ENCODE measurements at places on chromosomes 13 and 19.

DNA sequence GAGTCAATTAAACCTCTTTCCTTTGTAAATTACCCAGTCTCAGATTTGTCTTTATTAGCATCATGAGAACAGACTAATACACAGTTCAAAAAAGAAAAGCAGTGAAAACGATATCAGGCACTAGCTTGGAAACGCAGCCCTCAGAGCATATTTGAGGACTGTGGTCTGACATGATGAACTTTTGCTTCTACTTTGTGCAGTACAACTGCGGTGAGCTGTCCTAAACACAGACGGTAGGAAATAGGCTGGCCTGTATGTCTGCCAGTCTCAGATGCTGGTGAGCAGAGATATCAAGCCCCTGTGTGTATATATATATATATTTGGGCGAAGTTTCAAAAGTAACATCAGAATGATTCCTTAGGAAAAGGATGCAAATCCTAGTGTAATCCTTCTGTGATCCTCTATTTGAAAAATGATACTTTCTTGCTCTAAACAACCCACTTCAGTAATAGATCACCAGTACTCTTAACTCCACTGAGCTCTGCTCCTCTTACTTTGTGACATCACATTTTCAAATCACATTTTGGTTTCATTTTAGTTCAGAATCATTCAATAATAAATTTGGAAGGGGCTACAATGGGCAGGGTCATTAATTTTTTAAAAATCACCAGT lies 74.4 kb downstream of the TNFRSF19 start:
- DNase-seq = no peak

DNA sequence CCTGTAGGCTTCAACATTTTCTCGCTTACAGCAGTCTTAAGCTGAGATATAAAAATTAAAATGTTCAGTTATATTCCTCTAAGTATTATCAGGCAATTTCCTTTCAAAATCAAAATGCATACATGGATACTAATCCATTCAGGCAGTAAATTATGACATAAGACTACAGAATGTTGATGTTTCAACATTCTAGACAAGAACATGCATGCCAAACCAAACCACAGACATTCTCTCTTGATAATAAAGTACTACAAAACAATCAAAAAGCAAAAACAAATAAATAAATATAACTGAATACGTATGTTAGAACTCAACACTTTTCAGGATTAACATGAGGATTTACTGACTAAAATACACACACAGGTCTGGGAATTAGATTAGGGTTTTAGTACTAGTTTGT lies 7.7 kb downstream of the DIS3 start:
- DNase-seq = peak; percentile 22

DNA sequence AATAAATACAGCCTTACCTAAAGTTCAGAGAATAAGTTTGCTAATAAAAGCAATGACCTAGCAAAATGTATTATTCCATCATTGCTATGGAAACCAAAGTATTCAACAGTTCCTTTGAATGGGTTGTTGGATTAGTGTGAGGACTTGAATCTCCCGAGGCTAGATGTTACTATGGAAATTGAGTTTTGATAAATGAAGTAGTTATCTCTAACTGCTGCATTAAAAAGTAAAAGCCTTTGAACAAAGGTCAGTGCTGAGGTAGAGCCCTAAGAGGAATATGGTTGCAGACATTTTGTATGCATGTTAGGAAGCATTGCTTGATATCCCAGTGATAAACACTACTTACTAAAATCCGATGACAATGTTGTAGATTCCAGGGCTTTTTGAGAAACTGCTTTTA lies 6.2 kb downstream of the KLF5 start:
- DNase-seq = no peak

- peak; percentile 73 for DNase-seq
Observed at GRCh38 chr19:45677351-45678230, 9.6 kb downstream of the GIPR start.

DNA sequence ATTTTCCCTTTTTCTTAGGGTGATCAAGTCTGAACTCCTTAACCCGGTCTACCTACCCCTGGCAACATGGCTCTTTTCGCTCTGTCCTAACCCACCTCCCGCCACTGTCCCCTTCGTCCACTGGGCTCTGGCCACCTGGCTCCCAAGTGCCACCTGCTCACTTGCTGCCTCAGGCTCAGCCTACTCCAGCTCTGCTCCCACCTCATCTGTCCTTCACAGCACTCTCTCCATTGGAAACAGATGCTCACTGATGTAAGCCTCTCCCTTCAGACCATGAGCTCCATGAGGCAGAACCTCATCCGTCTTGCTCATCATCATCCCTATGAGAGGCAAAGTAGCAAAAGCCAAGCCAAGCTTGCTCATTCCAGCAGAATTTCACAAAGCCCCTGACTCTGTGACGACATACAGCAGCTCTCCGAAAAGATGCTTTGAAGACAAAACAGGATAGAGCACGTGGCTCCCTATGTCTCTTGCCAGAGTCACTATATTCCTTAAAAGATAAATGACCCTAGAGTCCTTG lies 35.3 kb upstream of the AMER2 start:
- no peak for DNase-seq

DNA sequence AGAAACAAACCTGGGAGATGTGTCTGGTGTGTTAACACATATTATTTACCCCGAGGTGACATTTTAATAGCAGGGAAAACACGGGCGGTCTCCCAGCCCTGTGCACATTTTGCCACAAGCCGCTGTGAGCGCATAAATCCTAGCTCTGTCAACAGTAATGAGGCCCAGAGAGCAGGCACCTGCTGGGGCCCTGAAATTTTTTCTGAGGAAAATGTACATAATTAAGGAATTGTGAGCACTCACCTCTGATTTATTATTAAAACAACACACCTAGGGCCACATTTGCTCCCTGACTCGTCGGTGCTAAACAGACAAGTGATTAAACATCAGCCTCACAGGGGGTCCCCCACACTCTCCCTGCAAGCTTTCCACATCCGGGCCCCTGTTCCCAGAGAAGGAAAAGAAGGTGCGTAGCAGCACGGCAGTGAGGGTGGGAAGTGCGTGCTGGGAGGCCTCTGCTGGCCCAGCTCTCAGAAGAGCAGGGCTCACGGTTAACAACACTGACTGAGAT lies 616.3 kb downstream of the UQCRFS1 start:
- DNase-seq = no peak

- peak; percentile 59 for DNase-seq
Observed at GRCh38 chr19:16106121-16106520, 5.6 kb upstream of the RAB8A start.

GRCh38 chr13:53015971-53016370 lies 12.6 kb upstream of the OLFM4 start:
- no peak for DNase-seq

DNA sequence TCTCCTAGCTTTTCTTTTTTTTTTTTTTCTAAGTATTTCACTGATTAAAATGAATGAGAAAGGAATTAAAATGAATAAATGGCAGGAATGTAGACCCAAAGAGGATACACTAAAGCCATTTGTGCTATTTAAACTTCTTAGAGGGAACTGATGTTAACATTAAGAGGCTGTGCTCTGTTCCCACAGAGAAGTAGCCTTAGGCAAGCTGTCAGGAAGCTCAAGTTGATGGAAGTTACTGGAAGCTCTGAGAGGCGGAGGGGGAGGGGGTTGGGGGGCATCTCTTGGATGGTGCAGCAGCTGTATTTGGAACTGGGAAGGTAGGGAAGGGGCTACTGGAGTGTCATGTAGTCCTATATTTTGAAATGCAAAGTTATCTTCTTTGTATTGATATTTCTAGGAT lies 168.2 kb downstream of the DNAJC15 start:
- no peak for DNase-seq

GRCh38 chr13:88752041-88752440 lies 1080.9 kb downstream of the SLITRK5 start:
- DNase-seq = no peak

DNA sequence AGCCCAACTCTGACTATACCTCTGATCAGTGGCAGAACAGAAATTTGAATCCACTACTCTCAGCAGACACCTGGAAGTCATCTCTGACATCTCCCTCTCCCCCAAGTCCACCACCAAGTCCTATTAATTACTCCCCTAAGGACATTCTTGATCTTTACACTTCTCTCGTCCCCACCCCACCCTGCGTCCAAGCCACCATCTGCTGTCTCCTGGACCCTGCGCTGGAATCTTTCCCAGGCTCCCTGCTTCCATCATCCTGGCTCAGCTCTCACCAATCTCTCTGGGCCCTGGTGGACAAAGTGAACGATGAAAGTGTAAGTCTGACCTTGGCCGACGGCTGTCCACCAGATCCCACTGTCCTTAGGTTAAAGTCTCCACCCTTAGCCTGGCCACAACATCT lies 145.6 kb upstream of the GJB6 start:
- no peak for DNase-seq

- DNase-seq = no peak
Observed at GRCh38 chr19:21789466-21790085, 22.2 kb upstream of the ZNF100 start.

DNA sequence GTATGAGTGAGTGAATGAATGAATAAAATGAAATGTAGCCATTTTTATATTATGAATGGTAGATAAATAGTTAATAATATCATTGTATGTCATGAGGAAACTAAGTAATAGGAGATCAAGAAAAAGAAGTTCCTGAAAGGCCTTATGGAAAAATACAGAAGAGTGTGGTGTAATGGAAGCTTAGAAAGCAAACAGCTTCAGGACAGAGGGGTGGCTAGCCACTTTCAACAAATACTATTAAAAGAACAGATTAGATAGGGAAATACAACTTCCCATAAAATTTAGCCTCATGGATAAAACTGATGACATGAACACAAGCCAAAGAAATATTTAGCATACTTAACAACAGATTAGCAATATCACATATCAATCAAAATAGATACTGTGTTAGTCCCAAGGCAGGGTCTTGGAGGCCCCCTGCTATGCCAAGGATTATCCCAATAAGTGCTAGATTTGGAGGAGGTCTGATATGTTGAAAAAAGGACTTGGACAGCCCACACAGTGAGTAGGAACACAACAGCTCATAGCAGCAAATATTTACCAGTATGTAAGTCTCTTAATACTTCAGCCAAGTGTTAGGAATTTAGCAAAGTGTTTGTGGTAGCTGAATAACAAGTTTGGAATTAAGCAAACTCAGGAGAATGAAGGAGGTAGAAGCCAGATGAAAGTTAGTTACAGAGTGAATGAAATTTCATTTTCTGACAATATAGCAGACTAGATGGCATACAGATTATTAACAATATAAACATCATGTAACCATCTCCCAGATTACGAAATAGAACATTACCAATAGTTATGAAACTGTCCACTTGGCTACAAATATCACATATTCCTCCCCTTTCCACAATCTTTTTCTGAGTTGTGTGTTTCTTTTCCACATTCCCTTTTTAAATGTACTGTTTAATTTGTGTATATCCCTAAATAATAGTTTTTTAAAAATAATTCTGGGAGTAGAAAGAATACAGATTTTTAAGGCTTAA lies 1632.0 kb downstream of the PCDH9 start:
- DNase-seq = peak; percentile 69

GRCh38 chr19:19540715-19541515 lies 2.9 kb downstream of the CILP2 start:
- DNase-seq = no peak

DNA sequence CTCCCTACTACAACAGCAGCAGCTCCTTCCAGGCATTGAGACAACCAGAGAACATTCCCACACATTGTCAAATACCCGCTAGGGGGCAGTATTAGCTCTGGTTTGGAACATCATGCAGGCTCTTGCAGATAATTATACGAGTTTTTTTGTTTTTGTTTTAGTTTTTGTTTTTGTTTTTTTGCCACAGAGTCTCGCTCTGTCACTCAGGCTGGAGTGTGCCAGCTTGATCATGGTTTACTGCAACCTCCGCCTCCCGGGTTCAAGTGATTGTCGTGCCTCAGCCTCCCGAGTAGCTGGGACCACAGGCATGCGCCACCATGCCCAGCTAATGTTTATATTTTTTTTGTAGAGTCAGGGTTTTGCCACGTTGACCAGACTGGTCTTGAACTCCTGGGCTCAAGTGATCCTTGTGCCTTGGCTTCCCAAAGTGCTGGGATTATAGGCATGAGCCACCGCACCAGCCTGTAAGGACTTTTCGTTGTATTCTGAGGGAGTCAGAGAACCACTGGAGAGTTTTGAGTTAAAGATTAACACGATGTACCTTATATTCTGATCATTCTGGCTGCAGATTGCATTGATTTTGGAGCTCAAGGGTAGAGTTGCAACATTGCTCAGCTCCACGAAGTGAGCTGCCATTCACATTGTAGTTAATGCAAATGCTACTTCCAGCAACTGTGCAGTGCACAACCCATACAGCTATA lies 41.7 kb upstream of the CEACAM20 start:
- peak; percentile 80 for DNase-seq

- DNase-seq = peak; percentile 43
Observed at GRCh38 chr13:98252931-98253470, 75.9 kb upstream of the RNF113B start.

GRCh38 chr13:100648354-100648753 lies 26.2 kb downstream of the TMTC4 start:
- DNase-seq = no peak

- no peak for DNase-seq
Observed at GRCh38 chr19:35314858-35315470, 14.0 kb upstream of the CD22 start.

- peak; percentile 81 for DNase-seq
Observed at GRCh38 chr19:52897138-52897935, at the start of gene ZNF320. ZNF320 (minus strand) TSS chr19:52897635; CDS start chr19:52890255, 7,380 bp downstream.

GRCh38 chr13:27271570-27272096 lies 1.0 kb downstream of the RASL11A start:
- DNase-seq = no peak

GRCh38 chr19:41308450-41309179 lies 1.4 kb upstream of the CCDC97 start:
- DNase-seq = peak; percentile 89

DNA sequence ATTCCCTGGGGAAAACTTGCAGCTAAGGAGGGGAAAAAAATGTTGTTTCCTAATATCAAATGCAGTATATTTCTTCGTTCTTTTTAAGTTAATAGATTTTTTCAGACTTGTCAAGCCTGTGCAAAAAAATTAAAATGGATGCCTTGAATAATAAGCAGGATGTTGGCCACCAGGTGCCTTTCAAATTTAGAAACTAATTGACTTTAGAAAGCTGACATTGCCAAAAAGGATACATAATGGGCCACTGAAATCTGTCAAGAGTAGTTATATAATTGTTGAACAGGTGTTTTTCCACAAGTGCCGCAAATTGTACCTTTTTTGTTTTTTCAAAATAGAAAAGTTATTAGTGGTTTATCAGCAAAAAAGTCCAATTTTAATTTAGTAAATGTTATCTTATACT lies 33.6 kb downstream of the TNFSF11 start:
- no peak for DNase-seq

DNA sequence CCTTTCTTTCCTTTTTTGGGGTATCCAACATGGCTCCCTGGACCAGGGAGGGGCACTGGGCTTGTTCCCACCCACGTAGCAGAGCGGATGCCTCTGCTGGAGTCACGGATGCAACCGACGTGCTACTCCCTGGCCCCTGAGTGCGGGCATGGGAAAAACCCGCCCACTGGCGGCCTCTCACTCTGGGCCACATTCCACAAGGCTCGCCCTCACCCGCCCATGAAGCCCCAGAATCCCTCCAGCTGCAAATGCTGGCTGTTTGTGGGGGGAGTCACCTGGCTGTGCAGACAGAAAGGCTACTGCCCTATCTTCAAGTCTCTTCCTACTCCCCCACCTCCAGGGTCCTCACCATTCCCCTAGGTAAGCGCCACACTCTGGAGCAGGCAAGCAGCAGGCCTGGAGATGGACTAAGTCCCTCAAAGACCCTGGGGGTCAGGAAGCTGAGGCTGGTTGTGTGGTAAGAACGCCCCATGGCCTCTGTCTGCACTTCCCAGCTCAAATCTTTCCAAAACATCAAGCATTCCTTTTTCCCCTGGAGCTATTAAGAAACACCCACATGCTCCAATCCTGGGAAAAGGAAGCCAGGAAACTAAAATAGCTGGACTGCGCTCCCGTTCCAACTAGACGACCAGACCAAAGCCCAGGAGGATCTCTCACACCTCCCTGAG lies 17.9 kb upstream of the EPHX3 start:
- DNase-seq = peak; percentile 87

GRCh38 chr13:53041968-53042516 lies 13.4 kb downstream of the OLFM4 start:
- no peak for DNase-seq
